Hematopoietic multipotent progenitor cell treated with erythropoietin and hydrocortisone succinate and interleukin-3 and kit ligand, for 4 days (in vitro differentiated cells): ENCODE measurements at places on chromosomes 2 and 18.

GRCh38 chr2:236666646-236667204 lies 97.1 kb downstream of the ACKR3 start:
- no peak for DNase-seq

GRCh38 chr18:50286391-50287027 lies 983 bp downstream of the CXXC1 start:
- DNase-seq: peak; percentile 79

DNA sequence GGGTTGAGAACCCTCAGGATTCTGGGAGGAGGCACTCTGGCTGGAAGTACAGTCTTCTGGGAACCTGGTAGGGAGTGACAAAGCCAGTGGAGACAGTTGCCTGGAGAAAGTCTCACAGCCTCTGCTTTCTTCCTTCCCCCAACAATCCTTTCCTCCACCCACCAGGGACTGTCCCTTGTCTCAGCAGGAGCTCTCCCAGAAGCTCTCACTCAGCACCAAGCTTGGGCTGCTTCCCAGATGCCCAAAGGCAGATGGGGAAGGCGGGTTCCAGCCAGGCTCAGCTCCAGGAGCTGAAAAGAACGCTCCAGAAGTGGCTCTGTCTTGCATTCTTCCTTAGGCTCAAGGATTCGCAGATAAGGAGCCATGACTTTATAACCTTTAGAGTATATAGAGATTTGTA lies 7.6 kb upstream of the NAGK start:
- no peak for DNase-seq

DNA sequence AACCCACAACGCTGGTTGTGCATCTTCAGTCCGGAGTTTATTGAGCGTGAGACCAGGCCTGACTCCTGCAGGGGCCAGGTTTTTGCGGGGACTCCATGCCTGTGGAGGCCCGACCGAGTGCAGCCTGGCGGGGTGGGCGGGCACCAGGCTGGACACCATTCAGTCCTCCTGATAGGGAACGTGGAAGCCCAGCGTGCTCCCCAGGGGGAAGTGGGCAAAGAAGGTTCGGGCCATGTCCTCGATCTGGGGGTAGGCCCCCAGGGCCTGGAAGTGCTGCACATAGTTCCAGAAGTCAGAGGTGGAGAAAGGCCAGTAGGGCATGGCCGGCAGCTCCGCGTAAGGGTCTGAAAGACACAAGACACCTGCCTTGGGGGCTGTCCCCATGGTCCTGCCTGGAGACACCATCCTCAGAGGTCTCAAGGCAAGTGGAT lies 1.4 kb downstream of the OTOS start:
- no peak for DNase-seq

- no peak for DNase-seq
Measured at GRCh38 chr2:159879051-159879604, 81.1 kb upstream of the CD302 start.

DNA sequence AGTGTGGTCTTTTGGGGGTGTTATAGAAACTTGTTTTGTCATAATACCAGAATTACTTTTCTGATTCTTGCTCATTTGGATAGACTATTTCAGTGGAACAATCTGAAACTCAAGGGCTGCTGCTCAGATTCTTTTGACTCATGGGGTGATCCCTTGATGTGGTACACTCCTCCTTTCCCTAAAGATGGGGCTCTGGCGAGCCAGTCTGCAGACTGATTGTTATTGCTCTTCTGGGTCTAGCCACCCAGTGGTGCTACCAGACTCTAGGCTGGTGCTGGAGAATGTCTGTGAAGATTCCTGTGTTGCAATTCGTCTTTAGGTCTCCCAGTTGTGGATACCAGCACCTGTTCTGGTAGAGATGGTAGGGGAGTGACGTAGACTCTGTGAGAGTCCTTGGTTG lies 4.2 kb upstream of the MARS2 start:
- DNase-seq: no peak

DNA sequence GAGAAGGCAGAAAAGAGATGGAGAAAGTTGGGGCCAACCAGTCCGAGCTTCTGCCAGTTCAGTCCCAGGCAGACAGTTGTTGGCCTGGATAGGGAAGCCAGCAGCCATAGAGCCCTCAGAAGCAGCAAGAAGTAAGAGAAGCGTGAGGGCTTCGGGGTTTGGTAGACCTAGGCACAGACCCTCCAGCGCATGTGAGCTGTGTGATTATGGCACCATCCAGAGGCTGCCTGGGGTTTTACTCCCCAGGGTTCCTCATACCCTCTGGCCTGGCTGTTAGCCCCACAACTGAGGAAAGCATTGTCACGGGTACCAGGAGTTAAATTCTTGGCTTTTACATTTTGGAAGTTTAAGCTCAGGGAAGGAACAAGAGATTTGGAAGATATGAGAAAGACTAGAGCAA lies 93.7 kb upstream of the RAB6C start:
- DNase-seq: peak; percentile 60

DNA sequence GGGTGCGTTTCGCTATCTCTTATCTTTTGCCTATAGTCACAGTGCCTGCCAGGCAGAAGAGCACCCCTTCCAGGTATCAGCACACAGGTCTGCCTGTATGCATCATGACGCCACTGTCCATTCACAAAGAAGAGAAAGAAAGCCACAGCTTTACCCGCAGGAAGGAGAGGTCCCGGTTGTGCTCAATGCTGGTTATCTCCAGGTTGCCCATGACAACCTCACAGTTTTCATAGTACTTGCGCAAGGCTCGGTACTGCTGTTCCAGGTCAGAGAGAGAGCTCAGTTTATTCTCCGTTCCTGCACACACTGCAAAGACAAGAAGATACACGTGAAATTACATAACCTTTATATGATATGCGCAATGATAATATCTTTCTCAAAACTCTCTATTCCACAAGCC lies 414.0 kb downstream of the ERBB4 start:
- peak; percentile 3 for DNase-seq

DNA sequence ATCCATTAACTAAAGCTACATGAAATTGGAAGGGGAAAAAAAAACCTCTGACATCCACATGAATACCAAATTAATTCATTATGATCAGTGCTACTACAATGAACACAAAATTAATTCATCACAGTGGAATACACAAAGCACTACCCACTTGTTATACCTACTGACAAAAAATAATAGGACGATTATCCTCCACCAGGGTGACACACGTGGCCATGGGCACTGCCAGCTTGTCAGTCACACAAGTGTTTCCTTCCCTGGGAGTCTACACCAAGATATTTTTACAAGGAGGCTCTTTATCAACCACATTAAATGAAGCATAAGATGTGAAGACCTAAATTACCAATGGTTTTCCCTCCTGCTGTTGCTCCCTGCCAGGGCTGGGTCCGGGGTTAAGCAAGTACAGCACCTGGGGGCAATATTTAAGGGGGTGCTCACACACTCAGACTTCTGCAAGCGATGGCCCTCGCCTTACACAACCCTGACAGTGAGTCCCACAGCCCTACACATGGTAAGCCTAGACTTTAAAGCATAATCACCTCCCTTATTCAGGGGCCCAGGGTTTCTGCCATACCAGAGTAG lies 90.1 kb downstream of the TCF4 start:
- no peak for DNase-seq

GRCh38 chr2:111663471-111664274 lies 220.3 kb downstream of the ANAPC1 start:
- DNase-seq: peak; percentile 77

DNA sequence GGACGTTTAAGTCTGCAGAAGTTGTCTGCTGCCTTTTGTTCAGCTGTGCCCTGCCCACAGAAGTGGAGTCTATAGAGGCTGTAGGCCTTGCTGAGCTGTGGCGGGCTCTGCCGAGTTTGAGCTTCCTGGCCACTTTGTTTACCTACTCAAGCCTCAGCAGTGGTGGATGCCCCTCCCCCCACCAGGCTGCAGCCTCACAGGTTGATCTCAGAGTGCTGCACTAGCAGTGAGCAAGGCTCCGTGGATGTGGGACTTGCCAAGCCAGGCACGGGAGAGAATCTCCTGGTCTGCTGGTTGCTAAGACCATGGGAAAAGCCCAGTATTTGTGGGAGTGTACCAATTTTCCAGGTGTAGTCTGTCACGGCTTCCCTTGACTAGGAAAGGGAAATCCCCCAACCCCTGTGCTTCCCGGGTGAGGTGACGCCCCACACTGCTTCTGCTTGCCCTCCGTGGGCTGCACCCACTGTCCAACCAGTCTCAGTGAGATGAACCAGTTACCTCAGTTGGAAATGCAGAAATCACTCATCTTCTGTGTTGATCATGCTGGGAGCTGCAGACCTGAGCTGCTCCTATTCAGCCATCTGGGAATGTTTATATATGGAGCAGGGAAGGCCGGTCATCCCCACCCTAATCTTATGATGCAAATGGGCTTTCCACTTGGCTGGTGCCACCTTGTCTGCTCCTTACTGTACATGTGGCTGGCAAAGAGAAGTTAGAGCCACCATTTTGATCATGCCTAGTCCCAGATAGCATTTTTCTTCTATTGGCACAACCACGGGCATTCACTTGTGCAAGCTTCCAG lies 156.9 kb upstream of the ITGA6 start:
- DNase-seq: no peak

DNA sequence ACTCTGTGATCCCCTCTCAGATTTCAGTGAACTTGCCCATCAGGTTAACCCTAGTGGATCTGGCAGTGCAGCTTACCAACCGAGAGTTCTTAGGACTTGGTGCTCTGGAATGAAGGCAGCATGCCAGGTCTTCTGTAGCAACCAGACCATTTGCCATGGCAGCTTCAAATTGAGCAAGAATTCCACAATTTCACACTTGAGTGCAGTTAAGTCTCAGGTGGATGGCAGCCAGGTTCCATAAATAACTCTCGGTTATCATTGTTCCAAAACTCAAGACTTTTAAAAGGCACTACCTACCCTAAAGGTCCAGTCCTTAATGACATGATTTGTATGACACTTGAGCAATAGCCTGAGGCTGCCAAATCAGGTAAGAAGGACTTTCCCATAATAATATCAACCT lies 48.1 kb downstream of the GALNT3 start:
- DNase-seq: no peak

DNA sequence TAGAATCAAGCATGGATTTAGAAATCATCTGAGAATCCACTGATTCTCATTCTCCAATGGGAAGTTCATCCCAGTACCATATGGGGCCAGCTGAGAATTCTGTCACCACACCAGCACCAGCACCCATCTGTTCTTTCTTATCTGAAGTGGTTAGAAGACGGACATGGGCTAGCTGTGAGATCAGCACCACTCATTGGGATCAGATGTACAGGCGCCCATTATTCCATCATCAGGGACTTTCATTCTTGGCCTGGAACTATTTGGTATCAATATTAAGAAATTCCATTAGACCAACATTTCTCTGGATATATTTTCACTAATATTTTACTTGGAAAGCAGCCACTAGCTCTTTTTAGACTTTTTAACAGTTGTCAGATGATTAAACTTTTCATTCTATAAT lies 185.9 kb upstream of the LINC00305 start:
- DNase-seq: no peak
